ENCODE measurements at places on chromosomes 6 and 20.

- DNase-seq, result no peak
Observed at GRCh38 chr6:71430018-71430417, 141.4 kb downstream of the OGFRL1 start.

- no peak for DNase-seq
Observed at GRCh38 chr20:24968278-24968800, 19.3 kb downstream of the CST7 start.

DNA sequence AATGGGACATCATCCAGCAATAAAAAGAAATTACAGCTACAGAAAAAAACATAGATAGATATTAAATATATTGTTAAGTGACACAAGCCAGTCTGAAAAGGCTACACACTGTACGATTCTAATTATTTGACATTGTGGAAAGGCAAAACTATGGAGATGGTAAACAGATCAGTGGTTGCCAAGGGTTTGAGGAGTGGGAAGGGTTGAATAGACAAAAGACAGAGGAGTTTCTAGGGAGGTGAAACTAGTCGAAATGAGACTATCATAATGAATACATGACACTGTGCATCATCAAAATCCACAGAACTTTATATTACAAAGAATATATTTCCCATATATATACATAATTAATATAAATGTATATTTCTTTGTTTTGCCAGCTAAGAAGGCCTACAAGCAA, 9.8 kb downstream of the EPM2A start:
- no peak for DNase-seq

- no peak for DNase-seq
Observed at GRCh38 chr6:70380771-70381416, 32.4 kb upstream of the FAM135A start.
